ENCODE measurements at places on chromosomes 1 and 21.
A peak's percentile ranks its signal among the peaks of the same experiment; 100 is the strongest.

DNA sequence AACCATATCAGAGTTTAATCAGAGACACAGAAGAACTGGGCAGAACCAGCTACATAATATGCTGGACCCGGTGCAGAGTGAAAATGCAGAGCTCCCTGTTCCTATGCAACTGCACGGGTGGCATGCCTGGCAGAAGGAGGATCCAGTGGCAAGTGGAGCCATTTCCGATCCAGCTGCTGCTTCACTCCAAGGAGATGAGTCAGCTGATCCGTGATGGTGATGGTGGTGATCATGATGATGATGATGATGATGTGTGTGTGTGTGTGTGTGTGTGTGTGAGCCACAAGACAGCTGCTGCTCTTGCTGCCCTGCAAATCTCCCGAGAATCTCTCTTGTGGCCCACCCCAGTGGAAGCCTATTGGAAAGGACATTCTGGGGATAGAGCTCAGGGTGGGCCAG is 133.0 kb downstream of the URB2 start:
- DNase-seq = peak; percentile 42

- no peak for DNase-seq
Observed at GRCh38 chr1:67687198-67687545, 2.2 kb downstream of the GADD45A start.

DNA sequence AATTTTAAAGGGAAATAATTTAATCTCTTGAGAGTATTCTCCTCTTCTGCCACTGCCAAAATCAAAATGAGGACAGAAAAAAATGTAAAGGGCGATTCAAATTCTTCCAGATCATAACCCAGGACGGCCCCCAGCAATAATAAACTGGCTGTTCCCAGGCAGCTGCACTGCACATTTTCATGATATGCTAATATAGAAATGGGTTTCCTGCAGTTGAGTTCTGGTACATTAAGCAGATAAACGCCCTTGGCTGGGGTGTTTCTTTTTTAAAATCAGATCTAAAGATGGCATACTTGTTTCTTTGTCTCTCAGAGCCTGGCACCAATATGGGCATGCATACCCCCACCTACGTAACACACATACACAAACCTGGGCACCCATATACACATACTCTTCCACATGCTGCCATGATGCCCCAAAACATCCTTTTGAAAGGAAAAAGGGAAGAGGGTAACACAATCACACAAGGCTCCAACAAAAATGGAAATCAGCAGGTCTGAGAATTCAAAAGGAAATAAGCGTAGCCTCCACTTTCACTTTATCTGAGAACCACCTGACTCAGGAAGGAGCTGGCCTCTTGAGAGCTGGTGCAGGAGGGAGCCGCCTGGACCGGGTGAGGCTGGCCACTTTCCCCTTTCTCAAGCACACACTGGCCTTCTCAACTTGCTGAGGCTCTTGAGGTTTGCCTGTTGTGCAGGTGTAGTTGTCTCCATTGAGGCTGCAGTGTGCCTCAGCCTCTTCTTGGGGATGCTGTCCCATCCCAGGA is 653.4 kb downstream of the KIF26B start:
- DNase-seq = no peak

GRCh38 chr1:3352299-3352951 is 102.0 kb upstream of the ARHGEF16 start:
- DNase-seq = peak; percentile 84

- DNase-seq = peak; percentile 86
Observed at GRCh38 chr1:115337633-115338456, at the start of gene NGF. Gene NGF (minus strand): TSS chr1:115338249. CDS start chr1:115286795, 51,454 bp downstream.

DNA sequence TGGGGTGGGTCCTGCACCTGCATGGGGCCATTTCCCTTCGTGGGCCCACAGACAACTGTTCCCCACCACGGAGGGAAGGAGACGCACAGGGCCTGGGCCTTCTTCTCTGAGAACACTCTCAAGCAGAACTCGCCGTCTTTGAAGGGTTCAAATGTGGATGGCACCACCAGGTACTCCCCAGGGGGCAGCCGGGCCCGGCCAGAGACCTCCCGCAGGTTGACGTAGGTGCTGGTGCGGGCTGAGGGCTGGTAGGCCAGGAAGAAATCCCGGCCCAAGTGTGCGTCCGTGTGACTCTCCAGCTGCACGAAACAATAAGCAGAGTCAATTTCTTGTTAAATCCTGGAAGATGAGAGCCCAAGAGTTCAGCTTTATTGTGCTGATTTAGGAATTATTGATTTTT is 56.4 kb downstream of the CAPN8 start:
- no peak for DNase-seq

- peak; percentile 45 for DNase-seq
Observed at GRCh38 chr1:211236633-211237320, 22.4 kb upstream of the RCOR3 start.

- no peak for DNase-seq
Observed at GRCh38 chr1:201222125-201222524, 31.5 kb downstream of the IGFN1 start.

DNA sequence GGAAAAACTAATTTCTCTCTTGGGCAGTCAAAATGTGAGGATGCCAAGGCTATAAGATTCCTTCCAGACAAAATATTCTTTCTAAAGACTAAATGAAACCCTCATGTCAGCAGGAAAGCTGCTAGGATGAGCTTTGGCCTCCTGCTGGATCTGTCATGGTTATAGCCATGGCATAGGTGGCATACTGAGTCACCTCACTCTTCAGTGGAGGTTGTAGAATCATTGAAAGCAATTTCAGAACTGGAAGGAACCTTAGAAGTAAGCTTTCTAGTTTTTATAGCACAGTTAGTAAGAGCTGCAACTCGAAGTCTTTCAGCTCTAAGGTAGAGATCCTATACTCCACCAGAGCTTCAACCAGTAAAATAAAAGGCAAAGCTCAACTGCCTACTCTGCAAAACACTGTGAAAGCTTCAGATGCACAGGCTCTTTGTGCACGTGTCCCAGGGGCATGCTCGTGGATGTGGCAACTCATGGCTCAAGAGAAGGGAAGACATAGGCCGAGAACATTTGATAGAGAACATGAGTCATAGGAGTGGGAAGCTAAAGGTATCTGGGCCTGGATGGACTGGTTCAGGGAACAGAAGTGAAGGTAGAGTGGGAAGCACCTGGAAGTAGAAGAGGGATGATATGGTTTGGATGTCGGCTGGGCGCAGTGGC is 5.8 kb downstream of the AVPR1B start:
- no peak for DNase-seq

GRCh38 chr21:43273016-43273707 is 104.4 kb downstream of the CRYAA start:
- DNase-seq = no peak

DNA sequence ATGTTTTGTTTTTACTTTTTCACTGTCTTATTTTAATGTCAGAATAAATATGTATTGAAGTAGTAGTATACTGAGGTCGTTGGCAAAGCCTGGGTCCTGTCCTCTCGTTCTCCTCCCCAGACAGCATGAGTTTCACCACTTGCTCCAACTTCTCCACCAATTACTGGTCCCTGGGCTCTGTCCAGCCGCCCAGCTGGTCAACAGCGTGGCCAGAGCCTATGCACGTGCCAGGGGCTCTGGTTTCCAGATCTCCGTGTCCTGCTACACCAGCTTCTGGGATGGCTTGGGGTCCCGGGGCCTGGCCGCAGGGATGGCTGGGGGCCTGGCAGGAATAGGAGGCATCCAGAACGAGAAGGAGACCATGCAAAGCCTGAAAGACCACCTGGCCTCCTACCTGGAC is 19.3 kb downstream of the PTPN14 start:
- no peak for DNase-seq

DNA sequence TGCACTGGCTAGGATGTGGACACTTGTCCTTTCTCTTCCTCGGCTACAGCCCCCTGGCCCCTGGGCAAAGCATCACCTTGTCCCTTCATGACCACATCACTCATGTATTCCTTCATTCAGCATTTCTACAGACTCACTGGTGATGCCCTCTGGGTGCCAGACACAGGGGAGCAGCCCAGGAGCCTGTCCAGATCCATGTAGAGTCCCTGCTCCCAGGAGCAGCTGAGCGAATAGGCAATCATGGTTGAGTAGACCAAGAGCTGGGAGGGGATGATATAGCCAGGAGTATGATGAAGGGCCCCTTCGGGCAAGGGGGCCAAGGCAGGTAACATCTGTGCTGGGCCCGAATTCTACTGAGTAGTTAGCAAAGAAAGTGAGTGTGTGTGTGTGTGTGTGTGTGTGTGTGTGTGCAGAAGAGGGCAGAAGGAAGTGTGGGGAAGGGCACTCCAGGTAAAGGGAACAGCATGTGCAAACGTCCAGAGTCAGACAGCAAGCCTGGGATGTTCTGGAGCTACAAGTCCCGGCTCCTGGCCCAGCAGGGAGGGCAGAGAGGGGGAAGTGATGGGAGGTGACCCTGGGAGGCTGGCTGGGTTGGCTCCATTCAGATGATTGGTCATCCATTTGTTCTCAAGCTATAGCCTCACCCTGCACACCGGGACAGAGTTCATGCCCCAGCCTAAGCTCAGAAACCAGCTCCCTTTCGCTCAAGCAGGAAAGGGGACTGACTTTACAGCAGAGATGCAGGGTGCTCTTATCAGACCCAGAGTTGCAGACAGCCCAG is 21.0 kb upstream of the PIK3CD start:
- no peak for DNase-seq

GRCh38 chr21:34825948-34826548 is 157.3 kb downstream of the CLIC6 start:
- no peak for DNase-seq

- peak; percentile 75 for DNase-seq
Observed at GRCh38 chr1:223815865-223816264, 29.9 kb downstream of the TP53BP2 start.

GRCh38 chr1:107620753-107621152 is 344.2 kb downstream of the VAV3 start:
- no peak for DNase-seq

DNA sequence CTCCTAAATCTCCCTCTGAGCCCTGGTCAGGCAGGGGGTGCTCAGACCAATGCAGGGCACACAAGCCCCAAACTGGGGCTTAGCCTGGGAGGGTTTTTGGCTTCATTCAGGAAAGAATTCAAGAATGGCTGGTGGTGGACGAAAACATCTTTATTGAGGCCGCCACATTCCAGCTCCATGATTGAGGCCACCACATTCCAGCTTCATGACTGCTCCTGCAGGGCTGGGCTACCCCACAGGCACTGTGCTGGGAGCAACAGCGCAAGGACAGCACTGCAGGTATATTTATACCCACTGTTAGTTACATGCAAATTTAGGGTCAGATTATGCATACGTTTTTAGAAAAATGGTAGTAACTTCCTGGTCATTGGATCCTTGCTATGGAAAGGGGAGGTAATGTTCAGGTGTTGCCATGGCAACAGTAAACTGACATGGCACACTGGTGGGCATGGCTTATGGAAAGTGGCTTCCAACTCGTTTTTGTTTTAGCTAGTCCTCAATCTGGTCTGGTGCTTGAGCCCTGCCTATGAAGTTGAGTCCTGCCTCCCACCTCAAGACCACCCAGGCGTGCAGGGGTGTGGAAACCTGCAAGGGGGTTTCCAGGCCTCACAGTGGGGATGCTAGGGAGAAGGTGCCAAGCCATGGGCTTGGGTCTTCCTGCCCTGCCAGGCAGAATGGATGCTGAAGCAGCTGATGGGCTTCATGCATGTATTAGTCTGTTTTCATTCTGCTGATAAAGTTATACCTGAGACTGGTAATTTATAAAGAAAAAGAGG is 348.7 kb upstream of the AJAP1 start:
- DNase-seq = peak; percentile 70

DNA sequence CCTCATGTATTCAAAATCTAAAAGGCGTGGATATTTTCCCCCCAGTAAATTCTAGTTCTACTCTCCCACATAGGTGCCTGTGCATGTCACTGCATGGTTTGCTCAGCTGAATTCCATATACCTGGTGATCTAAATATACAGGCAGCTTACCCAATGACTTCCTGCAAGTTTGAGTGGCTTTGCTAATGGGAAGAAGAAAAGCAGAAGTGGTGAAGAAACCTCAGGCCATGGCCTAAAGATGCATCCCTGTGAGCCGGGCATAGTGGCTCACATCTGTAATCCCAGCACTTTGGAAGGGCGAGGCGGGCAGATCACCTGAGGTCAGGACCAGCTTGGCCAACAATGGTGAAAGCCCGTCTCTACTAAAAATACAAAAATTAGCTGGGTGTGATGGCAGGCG is 11.5 kb downstream of the SLC44A3 start:
- no peak for DNase-seq

DNA sequence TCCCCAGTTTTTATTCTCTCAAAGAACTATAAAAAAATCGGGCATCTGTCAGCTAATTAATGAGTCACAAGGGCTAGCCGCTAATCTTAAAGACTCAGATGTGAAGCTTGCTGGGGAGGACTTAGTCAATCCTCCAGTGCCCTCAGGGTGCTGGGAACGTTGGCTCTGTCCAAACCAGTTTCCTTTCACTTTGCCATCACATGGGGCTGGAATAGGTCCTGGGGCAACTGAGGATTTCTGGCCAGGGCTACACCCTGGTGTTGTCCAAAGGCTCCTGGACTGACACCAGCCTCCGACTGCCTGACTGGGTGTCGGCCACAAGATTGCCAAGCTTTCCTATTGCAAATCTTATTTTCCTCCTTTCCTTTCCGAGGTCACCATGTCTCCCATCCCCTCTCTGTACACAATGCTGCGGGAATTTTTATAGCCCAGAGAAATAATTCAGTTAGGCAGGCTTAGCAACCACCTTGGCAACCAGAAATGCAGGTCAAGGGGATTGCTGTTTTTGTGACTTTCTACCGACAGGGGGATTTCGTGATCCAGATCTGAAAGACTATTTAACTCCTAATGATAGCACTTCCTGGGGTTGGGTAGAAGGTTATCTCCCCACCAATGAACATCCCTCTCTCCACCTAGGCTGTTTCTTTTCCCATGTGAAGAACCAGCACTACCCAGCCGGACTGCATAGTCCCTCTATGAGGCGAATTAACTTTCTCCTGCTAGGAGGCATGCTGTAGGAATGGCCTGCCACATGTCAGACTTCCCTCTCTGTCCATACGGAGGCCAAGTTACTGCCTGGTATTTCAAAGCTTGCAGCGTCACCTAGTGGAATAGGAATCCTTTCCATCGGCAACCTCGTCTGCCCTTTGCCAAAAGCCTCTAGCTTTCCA is 29.9 kb upstream of the CTBS start:
- DNase-seq = peak; percentile 87

- no peak for DNase-seq
Observed at GRCh38 chr1:180137776-180138175, 16.9 kb upstream of the QSOX1 start.

DNA sequence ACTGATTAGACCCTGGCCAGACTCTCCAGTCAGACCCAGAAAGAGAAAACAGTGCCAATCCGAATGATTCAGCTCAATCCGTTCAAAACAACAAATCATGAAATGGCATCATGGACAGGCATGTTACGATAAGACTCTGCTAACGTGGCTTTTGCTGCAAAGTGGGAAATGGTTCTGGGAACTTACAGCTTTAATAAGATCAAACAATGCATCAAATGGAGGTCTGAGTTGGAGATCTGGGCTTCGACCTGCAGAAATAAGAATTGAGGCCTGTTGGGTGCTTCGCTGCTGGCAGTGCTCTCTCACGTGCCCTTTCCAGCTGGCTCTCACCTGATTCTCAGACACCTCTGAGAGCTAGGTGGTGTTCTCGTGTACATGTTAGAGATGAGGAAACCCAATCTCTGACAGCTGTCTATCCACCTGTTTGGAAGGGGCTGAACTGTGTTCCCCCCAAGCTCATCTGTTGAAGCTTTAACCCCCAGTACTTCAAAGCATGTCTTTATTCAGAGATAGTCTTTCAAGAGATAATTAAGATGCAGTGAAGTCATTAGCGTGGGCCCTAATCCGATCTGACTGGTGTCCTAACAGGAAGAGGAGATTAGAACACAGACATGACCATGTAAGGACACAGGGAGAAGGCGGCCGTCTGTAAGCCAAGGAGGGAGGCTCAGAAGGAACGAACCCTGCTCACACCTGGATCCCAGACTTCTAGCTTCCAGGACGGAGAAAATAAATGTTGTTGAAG is 45.5 kb upstream of the ETS2 start:
- DNase-seq = no peak
